ENCODE measurements at places on chromosomes 6 and 20. TPM values are rescaled to one million over a fixed set of nuclear protein-coding genes. Genes with fewer than 3 reads are reported as not detected.

FAM209B gene
- not detected for polyA plus RNA-seq

CNKSR3 gene
- polyA plus RNA-seq: 1.5 TPM

HNF4A gene
- polyA plus RNA-seq: not detected

CALHM5 gene
- polyA plus RNA-seq: not detected

FOXA2 gene
- polyA plus RNA-seq: not detected

CALHM6 gene
- polyA plus RNA-seq: 12.0 TPM

TRAPPC3L gene
- not detected for polyA plus RNA-seq

SASH1 gene
- 7.0 TPM for polyA plus RNA-seq

ANKRD66 gene
- not detected for polyA plus RNA-seq

SESN1 gene
- polyA plus RNA-seq: 46.4 TPM

Data from neural cell (in vitro differentiated cells).